ENCODE measurements at places on chromosomes 5 and 9.

- no peak for DNase-seq
Measured at GRCh38 chr5:65796269-65796668, 74.3 kb downstream of the NLN start.

DNA sequence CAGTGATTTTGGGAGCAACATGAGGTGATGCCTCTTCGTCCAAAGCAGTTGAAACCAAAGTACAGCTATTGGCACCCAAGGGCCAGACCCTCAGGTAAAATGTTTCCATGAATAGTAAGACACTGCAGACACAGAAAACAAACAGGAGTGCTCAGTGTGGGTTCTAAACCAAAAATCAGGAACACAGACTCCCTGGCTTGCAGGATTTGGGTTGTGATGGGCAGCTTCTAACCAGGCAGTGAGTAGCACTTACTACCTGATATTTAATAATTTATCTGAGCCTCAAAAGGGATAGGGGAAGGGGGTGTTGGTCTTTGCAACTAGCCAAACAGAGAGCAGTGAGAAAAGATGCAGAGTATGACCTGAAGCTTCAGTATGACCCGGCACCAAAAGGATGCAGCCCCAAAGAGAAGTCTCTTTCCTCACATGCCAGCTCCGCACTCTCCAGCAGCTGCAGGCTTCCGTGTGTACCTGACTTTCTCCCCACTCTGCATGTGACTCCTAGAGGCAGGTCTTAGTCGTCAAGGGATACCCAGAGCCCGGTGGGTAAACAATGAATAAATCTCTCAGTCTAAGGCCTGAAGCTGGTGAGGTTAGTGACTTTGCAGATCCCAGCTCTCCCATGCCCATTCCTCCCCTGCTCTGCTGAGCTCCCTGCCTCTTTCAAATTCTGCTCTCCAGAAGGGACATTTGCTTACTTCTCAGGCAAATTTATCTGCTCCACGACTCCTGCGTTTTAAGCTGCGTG, 105.4 kb upstream of the SPOCK1 start:
- no peak for DNase-seq

DNA sequence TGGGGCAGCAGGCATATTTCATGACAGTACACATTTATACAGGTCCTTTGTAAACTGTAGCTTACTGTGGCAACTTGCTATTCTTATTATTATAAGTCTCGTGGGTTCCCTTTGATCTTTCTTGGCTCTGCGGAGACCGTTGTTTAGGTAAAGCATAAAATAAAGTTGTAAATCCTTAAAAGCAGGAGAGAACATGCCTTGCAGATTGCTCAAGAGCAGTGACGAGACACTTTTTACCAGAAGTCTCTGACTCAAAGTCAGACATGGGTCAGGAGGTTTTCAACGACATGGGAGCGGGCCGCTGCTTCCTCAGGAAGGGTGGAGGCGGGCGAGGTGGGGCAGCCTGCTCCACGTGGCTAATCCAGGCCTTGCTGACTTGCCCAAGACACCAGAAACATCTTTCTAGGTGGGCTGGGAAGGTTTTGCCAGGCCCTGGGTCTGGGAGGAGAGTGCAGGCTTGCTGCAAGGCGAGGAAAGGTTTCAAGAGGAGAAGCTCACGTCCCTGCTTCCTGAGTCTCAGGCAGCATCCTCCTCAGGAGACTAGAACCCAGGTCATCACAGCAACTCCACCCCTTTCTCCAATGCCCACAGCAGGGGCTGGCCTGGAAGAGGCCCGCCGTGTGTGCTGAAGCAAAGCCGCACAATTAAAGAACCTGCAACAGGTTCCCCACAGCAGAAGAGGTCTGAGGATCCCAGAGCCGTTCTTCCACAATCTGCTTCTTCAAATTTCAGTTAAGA, 6.5 kb downstream of the TBC1D2 start:
- no peak for DNase-seq

DNA sequence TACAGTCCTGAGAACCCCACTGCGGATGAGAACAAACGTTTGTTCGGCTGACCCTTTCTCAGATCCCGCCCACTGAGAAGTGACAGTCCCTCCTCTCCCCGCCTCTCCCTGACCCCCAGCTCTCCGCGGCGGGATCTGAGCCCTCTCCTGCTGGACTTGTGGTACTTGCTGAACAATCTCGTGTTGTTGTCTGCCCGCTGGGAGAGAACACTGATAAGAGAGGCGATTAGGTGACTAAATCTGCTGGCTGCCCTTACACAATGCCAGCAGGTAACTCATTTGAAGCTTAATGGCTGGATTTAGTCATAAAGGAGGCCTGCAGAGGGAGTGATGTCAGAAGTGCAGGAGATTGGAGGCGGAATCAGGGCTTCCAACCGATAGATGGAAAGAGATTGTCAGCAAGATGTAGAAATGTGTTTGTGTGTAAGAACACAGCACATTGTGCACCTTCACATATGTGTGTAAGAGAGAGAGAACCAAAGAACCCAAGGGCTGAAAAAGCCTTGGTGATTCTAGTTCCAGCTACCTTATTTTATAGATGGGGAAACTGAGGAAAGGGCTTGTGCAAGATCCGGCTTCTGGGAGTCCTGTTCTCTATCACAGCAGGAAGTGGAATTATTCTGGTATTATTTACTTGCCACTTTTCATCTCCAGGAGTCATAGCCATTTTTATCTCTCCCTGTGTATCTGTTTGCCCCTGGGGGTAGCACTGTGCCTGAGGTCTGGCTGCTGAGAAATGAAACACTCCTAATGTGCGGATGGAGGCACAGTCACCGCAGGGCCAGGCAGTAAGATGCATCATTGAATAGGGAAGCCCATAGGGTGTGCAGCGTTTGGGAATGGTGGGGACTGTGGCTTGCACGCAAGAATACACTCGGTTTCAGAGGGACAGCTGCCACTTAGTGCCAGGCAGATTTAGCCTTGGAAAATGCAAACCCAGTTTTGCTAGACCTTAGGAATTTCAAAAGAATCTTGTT, 203.7 kb upstream of the MSX2 start:
- no peak for DNase-seq

DNA sequence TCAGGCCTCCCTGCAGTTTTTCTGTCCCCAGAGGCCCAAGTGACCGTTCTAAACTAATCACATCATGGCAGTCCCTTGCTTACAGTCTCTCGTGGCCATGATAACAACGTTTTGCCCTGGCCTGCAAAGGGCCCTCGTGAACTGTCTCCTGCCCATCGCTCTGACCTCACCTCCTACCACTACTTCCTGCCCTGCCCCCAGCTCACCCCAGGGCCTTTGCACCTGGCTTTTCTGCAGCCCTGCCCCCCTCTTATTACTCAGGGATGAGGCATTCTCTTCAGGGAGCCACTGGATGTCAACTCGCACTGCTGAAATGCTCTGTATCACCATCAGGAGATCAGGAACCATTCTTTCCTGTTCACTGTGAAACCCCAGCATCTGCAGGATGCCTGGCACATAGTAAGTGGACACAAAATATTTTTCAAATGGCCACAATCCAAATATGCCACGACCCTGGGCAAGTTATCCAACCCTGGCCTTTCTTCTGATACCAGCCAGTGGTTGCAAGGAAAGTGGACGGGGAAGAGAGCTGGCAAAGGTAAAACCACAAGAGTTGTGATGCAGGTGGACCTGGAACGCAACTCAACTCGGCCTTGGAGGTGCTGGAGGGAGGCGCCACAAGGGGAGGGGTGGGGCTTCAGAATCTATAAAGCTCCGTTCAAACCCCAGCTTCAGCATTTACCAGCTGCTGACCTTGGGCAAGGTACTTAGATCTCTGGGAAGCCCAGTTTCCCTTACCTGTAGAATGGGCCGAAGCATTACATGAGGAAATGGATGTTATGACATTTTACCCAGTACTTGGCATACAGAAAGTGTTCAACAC, 1.7 kb downstream of the SNCB start:
- DNase-seq, result no peak

- no peak for DNase-seq
Measured at GRCh38 chr5:178416206-178416882, 173.8 kb downstream of the COL23A1 start.

DNA sequence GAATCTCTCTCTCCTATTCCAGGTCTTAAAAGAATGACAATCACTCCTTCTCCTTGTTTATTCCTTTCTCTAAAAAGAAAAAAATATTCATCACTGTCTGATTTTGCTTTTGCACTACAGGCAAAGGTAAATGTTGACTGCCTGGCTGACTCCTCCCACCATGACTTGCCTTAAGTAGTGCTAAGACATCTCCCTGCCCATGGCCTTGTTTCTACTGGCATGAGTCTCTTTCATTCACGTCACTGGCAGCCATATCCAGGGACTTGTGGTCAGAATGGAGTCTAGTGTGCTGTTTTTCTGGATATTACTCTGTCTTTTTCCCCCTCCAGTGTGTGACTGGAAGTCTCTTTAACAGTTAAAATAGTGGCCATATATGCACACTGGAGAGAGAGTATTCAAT, 522.9 kb upstream of the DAB2 start:
- DNase-seq, result no peak

DNA sequence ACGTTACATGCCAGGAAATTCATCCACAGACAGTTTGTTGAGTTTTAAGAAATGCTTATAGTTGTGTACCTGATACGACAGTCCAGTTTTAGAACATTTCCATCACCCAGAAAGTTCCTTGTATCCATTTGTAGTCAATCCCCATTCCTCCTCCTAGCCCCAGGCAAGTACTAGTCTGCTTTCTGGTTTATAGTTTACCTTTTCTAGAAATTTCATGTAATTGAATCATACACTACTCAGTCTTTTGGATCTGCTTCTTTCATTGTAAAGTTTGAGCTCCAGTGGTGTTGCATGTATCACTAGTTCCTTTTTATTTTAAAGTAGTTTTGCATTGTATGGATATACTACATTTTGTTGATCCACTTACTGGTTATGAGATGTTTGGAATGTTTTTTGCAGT, 291.2 kb downstream of the AOPEP start:
- no peak for DNase-seq

GRCh38 chr5:146884066-146884626, 5.6 kb upstream of the PPP2R2B start:
- DNase-seq, result no peak

DNA sequence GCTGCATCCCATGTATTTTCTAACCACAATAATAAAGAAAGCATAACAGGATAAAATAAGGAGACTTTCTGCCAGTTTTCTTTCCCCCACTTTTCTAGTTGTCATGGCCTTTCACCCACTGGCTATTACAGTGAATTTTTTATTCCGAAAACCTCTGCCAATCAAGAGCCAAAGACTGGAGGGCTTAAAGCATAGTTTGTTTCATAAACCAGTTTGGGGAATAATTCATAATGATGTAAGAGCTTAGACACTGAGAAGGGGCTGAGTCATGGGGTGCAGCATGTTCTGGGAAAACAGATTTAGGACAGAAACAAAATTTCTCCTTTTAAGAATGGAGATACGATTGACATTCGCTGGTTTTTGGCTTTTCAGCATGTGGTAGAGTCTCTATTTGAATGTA, 4.4 kb upstream of the GLIPR2 start:
- DNase-seq, result no peak

- DNase-seq, result no peak
Measured at GRCh38 chr9:134694714-134695113, 53.1 kb downstream of the COL5A1 start.

DNA sequence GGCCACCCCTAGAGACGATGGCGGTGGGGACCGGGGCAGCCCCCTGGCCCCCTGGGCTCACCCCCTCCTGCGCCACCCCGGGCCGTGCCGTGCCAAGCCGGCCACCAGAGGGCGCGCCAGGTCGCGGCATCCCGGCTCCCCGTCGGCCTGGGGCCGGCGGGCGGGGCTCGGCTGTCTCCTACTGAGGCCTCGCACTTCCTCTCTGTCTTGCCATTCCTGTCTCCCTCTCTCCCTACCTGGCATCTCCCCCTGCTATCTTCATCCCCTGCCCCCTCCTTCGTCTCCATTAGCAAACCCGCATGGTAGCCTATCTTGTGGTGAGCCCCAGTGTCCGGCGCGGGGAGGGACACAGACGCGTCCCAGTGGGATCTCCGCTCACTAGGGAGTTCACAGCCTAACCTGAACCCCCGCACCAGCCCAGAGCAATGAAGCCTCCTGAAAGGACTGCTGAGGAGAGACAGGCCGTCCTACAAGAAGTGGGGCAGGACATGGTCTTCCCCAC, 29.8 kb upstream of the FABP6 start:
- no peak for DNase-seq

GRCh38 chr5:36724467-36725332, 118.3 kb downstream of the SLC1A3 start:
- no peak for DNase-seq

DNA sequence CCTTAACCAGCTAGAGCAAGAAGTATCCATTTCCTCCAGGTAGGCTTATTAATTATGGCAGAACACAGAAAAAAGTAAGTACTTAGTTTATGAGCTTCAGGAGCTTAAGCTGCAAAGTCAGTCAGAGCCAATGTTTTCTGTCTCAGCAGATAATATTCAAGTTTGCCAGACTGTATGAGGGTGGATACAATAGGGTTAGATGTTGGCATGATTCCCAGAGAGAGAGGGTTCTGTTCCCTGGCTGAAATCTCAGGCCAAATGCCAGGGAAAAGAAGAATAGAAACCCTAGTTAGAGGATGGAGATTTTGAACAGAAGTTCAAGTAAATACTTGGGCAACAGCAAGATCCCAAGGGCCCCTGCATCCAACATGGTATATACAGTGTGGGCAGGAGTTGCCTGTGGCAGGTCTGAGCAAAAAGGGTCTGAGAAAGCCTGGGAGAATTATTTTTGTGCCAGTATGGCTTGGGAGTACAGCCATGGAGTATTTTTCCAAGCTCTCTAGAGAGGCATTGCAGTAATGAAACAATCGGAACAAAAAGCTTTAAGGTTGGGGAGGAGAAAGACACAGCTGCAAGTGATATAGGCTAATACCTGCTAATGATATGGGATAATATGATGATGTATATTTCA, 31.0 kb upstream of the ISOC1 start:
- no peak for DNase-seq
